ENCODE measurements at places on chromosomes 12 and 14. TPM values are rescaled to one million over a fixed set of nuclear protein-coding genes. Genes with fewer than 3 reads are reported as not detected.

DNA sequence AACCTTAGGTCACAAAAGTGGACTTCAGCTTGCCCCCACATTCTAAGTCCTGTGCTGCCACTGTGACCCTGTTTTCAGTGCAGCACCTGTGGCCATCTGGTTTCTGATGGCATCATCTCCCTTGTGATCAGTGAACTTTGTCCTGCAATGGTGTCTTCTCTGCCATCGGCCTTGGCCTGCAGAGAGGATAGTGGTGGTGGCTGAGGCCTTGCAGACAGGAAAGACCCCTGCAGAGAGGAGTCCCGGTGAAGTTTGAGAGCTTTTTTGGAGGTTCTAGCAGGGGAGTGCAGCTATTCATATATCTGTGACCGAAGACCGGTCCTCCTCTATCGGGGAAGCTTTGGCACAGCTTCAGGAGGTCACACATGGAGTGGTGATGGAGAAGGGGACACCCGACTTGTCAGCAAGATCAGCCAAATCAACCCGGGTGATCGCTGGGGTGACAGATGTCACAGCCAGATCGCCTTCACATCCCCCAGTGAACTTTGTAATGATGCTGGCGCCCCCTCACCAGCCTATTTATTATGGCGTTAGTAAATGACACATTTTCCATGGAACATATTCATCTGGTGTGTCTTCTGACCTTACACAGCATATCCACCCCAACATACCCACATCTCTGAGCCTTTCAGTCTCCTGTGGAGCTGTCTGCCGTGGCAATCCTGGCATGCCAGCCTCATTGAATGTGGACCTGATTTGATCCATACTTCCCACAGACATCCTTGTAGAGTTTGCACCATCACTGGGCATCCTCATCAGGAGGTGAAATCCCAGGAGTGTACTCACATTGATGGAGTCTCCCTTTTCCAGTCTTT is 136.1 kb downstream of the PAPOLA start:
- DNase-seq, result no peak

The RTL1 gene
- not detected for total RNA-seq

GRCh38 chr12:131851741-131852550 is 23.8 kb downstream of the MMP17 start:
- no peak for DNase-seq

The CEP170B gene
- total RNA-seq, result 18.2 TPM

- DNase-seq, result no peak
These were observed 3.8 kb downstream of the KRT73 start for GRCh38 chr12:52614381-52615207.

The CEBPE gene
- total RNA-seq, result not detected
